ENCODE measurements at places on chromosomes 12 and 14.

- DNase-seq: no peak
Observed at GRCh38 chr14:58861586-58861985, 223.8 kb downstream of the DACT1 start.

- no peak for DNase-seq
Observed at GRCh38 chr12:56286044-56286830, 13.9 kb downstream of the CS start.

DNA sequence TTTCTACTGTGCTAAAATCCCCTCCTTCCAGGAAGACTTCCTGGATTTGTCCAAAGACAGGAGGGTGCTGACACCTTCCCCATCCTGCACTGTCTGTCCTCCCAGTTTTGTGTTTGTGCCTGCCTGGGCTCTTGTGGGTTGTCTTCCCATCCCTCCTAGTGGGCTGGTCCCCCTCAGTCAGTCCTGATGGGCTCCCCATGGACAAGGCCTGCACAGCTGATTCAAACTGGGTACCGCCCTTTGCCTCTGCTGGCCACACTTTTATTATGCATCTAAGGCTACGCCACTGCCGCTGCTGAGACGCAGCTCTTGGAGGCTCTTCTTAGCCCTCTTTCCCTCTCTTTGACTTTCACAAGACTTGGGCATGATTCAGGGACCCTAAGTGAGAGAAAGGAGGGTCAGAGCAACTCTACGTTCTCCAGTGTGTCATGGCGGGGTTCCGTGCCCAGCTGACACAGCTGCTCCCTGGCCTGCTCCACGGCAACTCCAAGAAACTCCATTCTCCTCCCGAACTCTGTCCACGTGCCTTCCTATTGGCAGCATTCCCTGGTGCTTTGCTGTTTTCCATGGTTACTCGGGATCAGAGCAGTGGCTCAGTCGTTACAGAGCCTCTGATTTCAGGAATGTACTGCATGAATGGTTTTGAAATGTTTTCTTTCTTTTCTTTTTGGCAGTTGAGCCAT lies 3.8 kb upstream of the KRT85 start:
- DNase-seq: no peak

DNA sequence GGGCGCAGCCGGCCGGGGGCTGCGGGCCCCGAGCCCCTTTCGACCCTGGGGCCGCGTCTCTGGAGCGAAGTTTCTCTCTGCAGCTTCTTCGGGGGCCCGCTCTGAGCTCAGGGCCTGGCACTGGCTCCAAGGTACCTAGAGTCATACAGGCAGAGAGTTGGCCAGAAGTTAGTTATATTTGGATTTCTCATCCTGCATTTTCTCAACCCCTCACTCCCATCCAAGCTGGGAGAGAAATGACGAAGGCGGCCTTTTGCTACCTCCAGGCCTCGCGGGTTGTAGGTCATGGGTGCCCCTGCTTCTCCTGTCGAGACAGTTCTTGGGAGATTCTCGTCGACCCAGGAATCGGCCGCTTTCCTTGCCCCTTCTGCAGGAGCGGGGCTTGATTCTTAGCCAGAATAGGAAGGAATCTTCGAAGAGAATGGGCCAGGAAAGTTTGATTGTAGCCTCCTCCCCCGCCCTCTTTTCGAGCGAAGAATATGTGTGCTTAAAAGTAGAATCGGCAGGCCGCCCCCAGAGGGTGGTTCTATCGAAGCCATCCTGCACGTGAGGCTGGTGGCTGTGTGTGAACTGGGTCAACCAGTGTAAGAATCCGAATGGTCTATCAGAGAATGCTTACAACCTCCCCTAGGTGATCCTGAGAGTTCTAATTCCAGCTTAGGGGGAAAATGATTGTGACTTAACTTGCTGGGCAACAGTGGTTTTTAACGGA lies 785 bp downstream of the MLEC start:
- DNase-seq: peak; percentile 18

GRCh38 chr12:125324861-125325490 lies 259.7 kb downstream of the AACS start:
- no peak for DNase-seq

GRCh38 chr12:101881228-101881627 lies 3.8 kb downstream of the DRAM1 start:
- no peak for DNase-seq

DNA sequence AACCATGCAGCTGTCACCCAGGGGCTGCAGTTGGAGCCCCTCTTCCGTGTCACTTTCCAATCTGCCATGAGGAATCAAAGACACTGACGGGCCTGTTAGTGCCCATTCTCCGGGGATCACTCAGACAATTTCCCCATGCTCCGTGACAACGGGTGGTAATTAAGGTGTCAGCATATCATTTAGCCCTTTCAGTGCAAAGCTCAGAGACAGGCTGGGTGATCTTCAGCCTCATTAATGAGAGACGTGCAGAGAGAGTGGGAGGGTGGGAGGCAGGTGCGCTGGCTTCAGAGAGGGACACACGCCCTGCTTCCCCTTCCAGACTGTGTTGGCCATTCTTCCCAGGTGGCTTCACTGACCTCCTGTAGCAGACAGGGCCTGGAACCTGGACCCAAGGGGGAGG lies 58.7 kb downstream of the MVK start:
- no peak for DNase-seq

DNA sequence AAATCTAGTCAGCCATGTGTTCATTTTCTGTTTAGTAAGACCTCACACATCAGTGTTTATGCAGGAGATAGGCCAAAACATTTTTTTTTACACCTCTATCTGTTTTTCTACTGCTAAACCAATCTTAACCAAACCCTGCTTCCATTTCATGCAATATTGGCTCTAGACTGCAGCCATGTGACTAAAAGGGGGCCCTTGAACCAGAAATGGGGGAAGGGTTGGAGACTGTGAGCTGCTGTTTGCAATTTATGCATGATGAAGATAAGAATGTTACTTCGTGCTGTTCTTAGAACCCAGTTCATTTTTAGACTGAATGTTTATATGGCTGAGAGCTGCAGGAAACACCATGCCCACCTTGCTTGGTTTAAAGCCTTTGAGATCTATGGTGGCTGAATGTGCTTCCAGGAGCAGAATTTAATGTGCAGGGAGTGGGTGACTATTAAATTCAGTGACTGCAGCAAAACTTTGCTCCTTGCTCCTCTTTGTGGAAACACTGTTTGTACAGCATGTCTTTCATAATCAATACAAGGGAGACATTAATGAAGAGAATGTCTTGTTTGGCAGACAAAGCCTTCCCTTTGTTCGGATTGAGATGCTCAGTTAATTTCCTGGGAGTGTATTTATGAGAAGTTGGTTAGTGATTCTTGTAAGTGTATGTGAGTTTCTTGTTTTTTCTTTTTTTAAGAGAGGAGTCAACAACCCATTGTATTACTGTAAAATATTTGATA lies 53.6 kb downstream of the CHST11 start:
- DNase-seq: no peak

DNA sequence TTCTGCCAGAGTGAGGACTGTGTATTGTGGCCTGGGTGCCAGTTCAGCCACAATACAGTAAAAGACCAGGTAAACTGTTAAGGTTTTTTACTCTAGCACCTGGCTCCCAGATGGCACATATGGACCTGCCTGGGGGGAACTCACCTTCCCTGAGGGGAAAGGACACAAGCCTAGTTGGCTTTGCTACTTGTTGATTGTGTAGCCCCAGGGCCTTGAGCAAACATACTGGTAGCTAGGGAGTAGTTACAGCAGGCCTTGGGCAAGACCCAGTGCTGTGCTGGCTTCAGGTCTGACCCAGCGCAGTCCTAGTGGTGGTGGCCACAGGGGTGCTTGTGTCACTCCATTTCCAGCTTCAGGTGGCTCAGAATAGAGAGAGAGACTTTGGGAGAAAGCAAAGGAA lies 216.4 kb downstream of the KLHL28 start:
- DNase-seq: no peak

Data from stimulated activated CD8-positive, alpha-beta memory T cell treated with anti-CD3 and anti-CD28 coated beads, Interleukin-7, amount 100 ng/mL, for 1 hour (primary cell).